Neural progenitor cell (in vitro differentiated cells): ENCODE measurements at places on chromosomes 6 and 20.

DNA sequence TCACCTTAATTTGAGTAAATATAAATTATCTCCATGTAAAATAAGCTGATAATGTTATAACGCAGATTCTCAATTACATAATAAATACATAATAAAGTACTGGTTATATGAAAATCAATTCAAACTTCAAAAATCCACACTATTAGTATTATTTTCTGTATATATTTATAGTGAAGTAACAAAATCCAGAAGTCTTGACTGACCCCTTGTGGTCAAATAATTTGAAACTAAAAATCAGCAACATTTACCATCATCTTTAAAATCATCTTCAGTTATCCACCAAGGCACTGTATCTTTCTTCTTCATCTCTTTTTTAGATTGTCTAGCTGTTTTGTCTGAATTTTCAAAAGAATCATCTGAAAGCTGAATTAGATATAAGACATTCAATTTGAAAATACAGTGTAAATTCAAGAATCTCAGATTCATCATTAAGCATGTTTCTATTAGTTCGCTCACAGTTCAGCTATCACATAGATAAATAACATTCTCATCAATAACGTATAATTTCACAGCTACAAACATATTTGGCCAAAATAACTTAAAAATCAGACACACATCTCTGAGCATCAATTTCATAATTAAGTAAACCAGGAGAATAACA, 6.5 kb downstream of the CEP162 start:
- H3K4me3 ChIP-seq: no peak overlapping the region
- no peaks in the 10 kb centered on the region for H3K36me3 ChIP-seq
- no peak overlapping the region for H3K27ac ChIP-seq
- H3K4me1 ChIP-seq: no peaks in the 10 kb centered on the region

DNA sequence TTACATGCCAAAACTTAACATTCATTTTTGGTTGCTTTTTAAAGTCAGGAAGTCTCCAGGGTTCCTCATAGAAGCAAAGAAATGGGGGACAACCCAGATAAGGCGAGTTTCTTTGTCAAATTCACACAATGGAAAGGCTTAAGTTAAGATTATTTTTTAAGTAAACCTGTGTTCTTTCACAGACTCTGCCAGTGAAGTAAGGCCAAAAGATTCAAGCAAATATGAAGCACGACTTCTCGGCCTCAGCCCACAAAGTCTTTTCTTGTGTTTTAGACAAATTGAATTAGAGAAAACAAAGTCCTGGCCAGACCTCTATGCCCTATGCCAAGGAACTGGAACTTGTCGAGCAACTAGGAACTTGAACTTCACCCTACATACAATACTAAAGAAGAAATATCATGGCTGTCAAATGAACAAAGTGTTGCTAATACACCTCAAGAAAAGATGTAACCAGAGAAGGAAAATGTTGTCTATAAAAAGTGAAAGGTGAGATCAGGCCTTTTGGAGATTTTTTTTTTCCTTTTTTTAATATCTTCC, 540.0 kb upstream of the JARID2 start:
- no peaks in the 10 kb centered on the region for H3K4me1 ChIP-seq
- H3K27ac ChIP-seq: no peak overlapping the region
- H3K36me3 ChIP-seq: no peaks in the 10 kb centered on the region
- no peak overlapping the region for H3K4me3 ChIP-seq

- H3K27me3 ChIP-seq: peaks cover 21% of the 10 kb centered on the region
- no peaks in the 10 kb centered on the region for H3K36me3 ChIP-seq
- peaks cover 8% of the 10 kb centered on the region for H3K4me1 ChIP-seq
- no peak overlapping the region for H3K27ac ChIP-seq
Measured at GRCh38 chr20:4227085-4227821, 211.9 kb upstream of the RNF24 start.

DNA sequence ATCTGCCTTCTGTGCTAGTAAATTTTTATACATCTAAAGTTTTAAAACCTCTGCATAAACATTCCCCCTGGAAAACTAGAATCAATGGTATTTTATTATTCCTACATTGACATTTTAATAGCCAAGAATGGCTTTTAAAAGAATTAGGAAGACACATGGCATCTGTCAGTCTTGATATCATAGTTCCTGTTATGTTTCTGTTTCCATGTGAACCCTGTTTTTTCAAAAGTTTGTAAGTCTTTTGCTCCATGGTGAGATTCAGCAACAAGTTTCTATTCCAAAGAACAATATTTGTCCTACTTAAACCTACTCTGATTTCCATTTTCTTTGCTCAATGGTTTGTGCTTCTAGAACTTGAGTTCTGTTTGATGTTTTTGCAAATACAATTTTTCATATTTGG, 95.2 kb downstream of the PLEKHG1 start:
- H3K4me3 ChIP-seq: no peak overlapping the region
- H3K27me3 ChIP-seq: no peaks in the 10 kb centered on the region
- DNase-seq: no peak
- no peaks in the 10 kb centered on the region for H3K36me3 ChIP-seq
- peaks cover 21% of the 10 kb centered on the region for H3K4me1 ChIP-seq
- no peak overlapping the region for H3K27ac ChIP-seq

DNA sequence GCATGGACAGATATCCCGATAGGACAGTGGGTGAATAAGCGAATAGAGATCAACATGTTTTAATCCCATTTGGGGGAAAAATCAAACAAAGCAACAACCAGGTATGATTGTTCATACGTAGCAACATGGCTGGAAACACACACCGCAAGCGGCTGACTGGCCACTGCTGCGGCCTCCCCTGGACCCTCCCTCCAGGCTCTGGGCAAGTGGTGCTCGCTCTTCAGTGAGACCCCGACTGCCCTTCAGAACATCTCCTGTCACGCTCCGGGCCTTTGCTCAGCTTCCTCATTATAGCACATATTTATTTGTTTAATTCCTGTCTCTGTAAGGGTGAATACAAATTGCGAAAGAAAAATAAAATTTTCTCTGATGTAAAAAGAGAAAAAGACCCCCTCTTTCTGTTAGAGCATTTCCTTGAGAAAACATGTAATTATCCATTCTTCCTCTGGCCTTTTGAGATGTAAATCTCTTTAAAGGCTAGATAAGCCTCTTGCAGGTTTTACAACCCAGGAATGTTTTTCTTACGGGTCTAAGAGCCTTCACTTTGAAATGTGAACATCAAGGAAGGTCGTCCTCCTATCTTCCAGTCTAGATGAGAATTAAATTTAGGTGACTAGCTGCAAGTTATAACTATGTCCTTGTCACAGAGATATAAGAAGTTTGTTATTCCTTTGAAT, 11.0 kb upstream of the FAM210B start:
- peak overlapping the region; percentile 32 for H3K4me3 ChIP-seq
- no peak overlapping the region for H3K27ac ChIP-seq
- H3K4me1 ChIP-seq: peaks cover 17% of the 10 kb centered on the region
- H3K27me3 ChIP-seq: peaks cover 31% of the 10 kb centered on the region
- no peaks in the 10 kb centered on the region for H3K36me3 ChIP-seq

DNA sequence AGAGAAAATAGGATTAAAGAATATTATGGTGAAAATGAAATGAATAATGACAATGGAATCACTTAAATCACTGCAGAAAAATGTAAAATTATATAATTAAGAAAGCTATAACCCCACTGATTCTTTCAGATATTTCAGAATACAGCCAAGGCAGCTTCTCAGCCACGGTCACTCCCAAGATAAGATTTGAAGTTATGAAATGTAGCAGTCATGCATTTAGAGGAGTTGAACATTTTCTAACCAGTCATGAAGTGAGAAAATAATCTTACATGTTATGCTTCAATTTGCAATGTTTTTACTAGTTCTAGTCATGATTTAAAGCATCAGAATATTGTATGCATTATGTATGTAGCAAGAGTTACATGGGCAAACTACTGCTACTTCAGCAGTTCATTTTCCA, 13.3 kb upstream of the PLCB1 start:
- H3K36me3 ChIP-seq: no peaks in the 10 kb centered on the region
- H3K4me1 ChIP-seq: no peaks in the 10 kb centered on the region
- H3K4me3 ChIP-seq: no peak overlapping the region
- DNase-seq: no peak
- H3K27ac ChIP-seq: no peak overlapping the region

DNA sequence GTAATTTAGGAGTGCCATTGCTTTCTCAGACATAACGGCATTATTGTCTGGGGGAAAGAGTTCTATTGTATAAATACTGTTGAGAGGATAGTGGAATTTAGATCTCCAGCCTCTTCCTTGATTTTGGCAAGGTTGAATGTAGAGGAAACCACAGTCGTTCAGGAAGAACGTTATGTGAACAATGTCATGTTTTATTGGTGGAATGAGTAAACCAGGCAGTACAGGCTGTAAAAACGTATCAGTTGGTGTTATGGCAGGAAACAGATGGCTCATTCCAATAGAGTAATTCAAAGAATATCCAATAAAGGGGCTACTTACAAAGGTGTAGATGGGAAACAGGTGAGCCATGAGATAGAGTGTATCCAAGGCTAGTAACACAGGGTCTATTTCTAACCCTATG, 123.6 kb upstream of the SLC35B3 start:
- no peaks in the 10 kb centered on the region for H3K4me1 ChIP-seq
- no peak overlapping the region for H3K27ac ChIP-seq
- no peak for DNase-seq
- no peaks in the 10 kb centered on the region for H3K27me3 ChIP-seq
- H3K36me3 ChIP-seq: no peaks in the 10 kb centered on the region

DNA sequence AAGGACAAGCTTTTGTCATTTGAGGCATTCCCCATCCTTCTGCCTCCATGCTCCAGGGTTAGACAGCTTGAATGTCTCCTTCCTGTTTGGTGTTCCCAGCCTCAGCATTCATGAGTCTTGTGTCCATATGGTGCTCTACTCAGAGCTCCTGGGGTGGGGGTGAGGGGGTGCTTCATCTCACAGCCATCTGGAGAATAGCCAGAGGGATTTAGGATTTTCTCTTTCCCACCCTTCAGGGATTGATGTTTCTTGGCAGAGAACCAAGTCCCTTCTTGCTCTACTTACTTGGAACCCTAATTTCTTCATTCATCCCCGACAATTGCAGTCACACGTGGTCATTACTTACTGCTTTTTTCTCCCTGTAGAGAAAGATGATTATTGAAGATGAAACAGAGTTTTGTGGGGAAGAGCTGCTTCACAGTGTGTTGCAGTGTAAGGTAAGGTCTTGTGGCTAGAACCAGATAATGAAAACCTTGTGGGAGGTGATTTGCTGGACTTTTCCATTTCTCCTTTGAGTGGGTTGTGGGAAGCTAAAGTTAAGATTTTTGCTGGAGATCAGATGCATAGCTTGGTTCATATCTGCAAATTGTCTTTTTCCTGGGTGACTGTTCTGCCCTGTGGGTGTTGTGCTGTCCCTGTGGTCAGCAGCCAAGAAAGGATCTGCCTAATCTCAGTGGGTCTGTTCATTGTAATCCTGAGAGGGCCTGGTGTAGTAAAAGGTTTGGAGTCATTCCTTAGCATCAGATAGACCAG, 18.6 kb downstream of the CMTR1 start:
- no peaks in the 10 kb centered on the region for H3K36me3 ChIP-seq
- no peak overlapping the region for H3K27ac ChIP-seq
- DNase-seq: no peak
- no peak overlapping the region for H3K4me3 ChIP-seq

DNA sequence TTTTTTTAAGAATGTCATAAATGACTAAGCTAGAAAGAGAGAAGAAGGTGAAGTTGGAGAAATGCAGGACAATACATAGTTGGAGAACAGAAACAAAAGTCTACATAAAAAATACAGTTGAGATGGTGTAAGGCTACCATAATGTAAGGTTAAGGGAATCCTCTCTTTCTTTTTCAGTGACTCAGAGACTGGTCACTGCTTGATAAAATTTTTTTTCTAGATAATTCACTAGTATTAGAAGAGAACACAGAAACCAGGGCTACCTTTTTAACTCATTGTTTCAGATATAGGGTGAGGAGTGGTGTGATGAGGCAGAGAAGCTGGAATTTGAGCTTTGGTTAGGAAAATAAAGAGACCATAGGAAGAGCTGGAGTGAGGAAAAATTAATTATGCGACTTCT, 18.2 kb upstream of the EDN1 start:
- no peak for DNase-seq
- no peaks in the 10 kb centered on the region for H3K4me1 ChIP-seq
- H3K27me3 ChIP-seq: no peaks in the 10 kb centered on the region
- H3K4me3 ChIP-seq: no peak overlapping the region
- no peak overlapping the region for H3K27ac ChIP-seq

GRCh38 chr20:56417911-56418310, 5.9 kb downstream of the CASS4 start:
- no peak overlapping the region for H3K27ac ChIP-seq
- no peak for DNase-seq
- no peaks in the 10 kb centered on the region for H3K4me1 ChIP-seq
- peaks cover 14% of the 10 kb centered on the region for H3K27me3 ChIP-seq
- no peaks in the 10 kb centered on the region for H3K36me3 ChIP-seq
- H3K4me3 ChIP-seq: no peak overlapping the region

DNA sequence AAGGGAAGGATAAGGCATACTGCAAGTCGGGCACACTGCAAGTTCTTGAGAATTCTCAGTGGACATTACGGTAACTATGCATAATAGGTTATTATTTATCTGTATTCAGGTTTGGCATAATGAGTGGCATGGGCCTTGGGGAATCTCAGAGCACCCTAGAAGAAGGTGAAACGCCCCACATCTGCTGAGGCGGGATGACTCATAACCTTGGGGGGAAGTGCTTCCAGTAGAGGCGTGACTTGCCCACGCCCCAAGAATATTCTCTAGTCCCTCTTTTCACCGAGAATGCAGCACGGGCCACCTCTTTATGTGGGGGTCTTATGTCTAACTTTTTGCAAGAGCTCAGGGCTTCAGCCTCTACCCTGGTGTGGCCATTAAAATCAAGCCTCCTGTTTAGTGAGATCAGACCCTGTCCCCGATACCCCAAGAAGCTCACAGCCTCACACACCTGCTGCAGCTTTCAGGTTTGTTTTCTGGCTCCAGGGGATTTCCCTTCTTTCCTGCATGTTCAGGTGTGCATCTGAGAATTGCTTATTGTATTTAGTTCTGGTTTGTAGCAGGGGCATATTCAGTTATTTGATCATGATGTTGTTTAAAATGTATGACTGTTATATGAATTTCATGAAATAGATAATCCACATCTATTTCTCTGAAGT, 19.1 kb downstream of the ZFP64 start:
- no peaks in the 10 kb centered on the region for H3K36me3 ChIP-seq
- no peak overlapping the region for H3K4me3 ChIP-seq
- H3K27ac ChIP-seq: no peak overlapping the region
- no peaks in the 10 kb centered on the region for H3K27me3 ChIP-seq
- no peak for DNase-seq

DNA sequence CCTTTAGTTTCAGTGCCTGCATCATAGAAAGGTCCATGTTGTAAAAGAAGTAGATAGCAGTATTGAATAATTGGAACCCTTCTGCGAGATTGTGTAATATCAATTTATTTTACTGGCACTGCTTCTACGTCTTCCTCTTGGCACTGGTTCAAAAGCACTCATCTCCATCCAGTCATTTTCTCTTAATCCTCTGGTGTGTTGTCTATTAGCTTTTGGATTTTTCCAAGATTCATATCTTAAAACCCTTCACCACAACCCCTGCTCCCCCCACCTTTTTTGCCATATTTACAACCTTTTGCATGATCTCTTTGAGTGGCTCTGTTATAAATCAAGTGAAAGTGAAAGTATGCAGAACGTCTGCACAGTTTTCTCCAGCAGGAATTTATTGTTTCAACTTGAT, 76.6 kb upstream of the HSF2 start:
- no peaks in the 10 kb centered on the region for H3K36me3 ChIP-seq
- DNase-seq: no peak
- no peak overlapping the region for H3K27ac ChIP-seq
- H3K27me3 ChIP-seq: no peaks in the 10 kb centered on the region

GRCh38 chr20:51609251-51609650, 66.7 kb upstream of the NFATC2 start:
- no peak overlapping the region for H3K4me3 ChIP-seq
- no peaks in the 10 kb centered on the region for H3K36me3 ChIP-seq
- no peaks in the 10 kb centered on the region for H3K4me1 ChIP-seq
- H3K27me3 ChIP-seq: no peaks in the 10 kb centered on the region
- DNase-seq: no peak
- H3K27ac ChIP-seq: no peak overlapping the region
